ENCODE measurements at places on chromosomes 3 and 15.

GRCh38 chr3:61908382-61908781 lies 347.0 kb downstream of the PTPRG start:
- DNase-seq: no peak

GRCh38 chr3:52606373-52607085 lies 70.1 kb downstream of the UQCC5 start:
- DNase-seq: no peak

GRCh38 chr3:99659032-99659431 lies 20.6 kb downstream of the COL8A1 start:
- DNase-seq: no peak

GRCh38 chr15:73308305-73308704 lies 60.5 kb downstream of the HCN4 start:
- no peak for DNase-seq

DNA sequence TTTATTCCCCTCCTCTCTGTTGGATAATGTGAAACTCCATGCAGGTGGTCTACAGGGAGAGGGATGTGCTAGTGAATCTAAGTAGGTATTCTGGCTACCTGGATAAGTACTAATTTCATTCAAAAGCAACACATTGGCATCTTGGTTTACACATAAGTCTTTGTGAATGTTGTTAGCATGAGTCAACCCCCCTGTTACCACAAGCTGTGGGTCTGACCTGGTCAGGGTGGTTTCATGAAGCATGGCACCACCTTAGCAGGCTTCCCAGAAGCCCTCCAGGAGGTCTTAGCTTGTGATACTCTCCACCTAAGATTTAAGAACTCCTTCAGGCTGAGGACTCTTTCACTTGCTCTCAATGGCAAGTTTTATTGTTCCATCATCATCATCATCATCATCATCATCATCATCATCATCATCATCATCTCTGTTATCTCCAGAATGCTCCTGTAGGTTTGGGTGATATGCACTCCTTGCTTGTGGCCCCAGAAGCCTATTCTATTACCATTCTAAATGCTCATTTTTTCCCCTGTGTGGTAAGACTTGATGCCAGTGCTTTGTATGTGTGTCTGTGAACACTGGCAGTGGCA lies 62.8 kb downstream of the EPHB1 start:
- DNase-seq: no peak

GRCh38 chr3:160403796-160404470 lies 4.5 kb downstream of the SMC4 start:
- no peak for DNase-seq

- DNase-seq: no peak
These were observed 82.6 kb downstream of the TGFBR2 start for GRCh38 chr3:30688776-30689641.

- no peak for DNase-seq
These were observed 478.9 kb upstream of the TBL1XR1 start for GRCh38 chr3:177676148-177676547.

GRCh38 chr3:117356091-117356705 lies 646.6 kb downstream of the TUSC7 start:
- DNase-seq: no peak

DNA sequence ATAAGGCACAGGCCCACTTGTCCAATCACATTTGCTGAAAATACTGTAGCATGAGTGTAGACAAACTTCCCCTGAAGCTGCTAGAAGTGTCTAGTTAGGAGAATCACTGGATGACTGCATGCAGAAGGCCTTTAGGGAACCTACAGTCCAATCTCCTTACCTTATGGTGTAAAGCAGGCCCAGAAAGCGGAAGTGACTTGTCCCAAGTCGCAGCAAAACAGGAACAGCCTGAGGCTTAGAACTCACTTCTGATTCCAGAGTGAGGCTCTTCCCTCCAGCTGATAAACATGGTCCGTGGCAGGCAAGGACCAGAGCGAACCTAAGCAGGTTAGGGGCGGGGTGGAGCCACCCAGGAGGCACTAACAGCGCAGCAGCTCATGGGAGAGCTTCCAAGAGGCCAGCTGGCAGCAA lies 2.5 kb downstream of the GRAMD2A start:
- no peak for DNase-seq

DNA sequence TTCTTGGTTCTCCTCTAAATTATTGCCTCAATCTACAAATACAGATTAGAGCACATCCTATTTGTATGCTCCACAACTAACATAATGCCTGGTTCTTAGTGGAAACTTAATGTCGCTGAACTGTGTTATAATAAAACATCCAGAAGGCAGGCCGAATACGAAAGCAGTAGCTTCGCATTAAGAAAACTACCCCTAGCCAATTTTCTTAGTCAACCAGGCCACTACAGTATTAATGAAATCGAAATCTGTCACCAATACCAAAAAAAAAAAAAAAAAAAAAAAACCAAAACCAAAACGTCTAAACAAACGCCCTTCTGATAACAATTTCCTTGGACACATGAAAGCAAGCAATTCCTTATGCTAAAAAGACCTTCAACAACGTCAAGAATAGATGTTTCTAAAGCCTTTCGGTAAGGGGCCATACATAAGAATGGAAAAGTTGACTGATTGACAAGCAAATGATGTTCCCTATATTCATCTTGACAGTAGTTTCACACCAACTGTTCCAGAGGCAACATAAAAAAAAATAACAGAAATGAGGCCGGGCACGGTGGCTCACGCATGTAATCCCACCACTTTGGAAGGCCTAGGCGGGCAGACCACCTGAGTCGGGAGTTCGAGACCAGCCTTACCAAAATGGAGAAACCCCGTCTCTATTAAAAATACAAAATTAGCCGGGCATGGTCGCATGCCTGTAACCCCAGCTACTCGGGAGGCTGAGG lies 1.3 kb downstream of the DENND6A start:
- DNase-seq: no peak

All from NCI-H524 (cell line).